Left cardiac atrium (tissue), 4 donors: ENCODE measurements at places on chromosomes 7 and 10.
A peak's percentile ranks its signal among the peaks of the same experiment; 100 is the strongest.

GRCh38 chr7:158061026-158061630 is 526.5 kb downstream of the PTPRN2 start:
- DNase-seq = no peak

DNA sequence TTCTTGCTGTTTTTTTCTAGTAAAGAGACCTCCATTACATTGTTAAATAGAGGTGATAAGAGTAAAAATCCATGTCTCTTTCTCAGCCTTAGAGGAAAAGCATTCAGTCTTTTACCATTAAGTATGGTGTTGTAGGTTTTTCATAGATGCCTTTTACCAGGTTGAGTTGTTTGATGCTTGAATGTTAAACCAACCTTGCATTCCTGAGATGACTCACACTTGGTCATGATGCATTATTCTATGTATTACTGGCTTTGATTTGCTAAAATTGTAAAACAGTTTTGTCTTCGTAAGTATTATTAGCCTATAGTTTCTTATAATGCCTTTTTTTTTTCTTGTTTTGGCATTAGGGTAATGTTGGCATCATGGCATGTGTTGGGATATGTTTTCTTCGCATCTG is 90.0 kb downstream of the ANKRD61 start:
- no peak for DNase-seq

- DNase-seq = peak; percentile 70
Observed at GRCh38 chr10:118958984-118959925, 70.3 kb upstream of the NANOS1 start.

DNA sequence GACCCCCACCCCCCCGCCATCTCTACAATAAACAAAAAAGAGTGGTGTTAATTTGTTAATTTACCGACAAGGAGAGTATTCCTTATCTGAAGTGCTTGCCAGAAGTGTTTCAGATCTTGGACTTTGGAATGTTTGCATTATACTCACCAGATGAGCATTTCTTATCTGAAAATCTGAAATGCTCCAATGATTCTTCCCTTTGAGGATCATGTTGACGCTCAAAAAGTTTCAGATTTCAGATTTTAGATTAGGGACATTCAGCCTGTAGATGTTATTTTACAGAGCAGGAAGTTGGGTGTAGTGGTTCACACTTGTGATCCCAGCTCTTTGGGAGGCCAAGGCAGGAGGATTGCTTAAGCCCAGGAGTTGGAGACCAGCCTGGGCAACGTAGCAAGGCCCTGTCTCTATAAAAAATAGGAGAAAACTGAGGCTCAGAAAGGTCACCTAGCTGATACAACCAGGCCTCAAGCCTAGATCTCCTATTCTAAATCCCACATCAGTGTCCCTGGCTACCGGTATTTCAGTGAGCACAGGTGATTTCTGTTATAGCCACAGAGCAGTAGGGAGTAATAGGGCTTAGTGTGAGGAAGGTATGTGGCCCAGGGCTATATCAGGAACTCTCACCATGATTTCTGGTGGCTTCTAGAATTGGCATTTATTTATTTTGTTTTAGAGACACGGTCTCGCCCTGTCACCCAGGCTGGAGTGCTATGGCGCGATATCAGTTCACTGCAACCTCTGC is 35.4 kb downstream of the TMEM120A start:
- no peak for DNase-seq

GRCh38 chr10:52172581-52172980 is 141.5 kb upstream of the DKK1 start:
- no peak for DNase-seq

- DNase-seq = no peak
Observed at GRCh38 chr10:124151466-124152095, 58.2 kb upstream of the CHST15 start.

DNA sequence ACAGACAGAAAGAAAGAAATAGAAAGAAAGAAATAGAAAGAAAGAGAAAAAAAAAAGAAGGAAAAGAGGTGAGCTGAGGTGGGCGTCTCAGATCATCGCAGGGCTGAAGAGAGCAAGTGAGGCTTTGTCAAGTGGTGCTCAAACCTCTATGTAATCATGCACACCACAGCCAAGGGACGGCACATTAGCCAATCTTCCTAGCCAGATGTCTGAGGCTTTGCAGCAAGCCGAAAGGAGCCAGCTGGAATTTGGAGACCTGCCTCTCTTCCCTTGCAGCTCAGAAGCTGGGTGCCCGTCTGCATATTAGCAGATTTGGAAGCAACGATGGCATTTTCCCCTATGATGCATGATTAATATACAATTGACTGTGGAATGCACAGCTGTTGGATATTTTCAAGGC is 52.5 kb downstream of the ADRA2A start:
- DNase-seq = no peak

- DNase-seq = no peak
Observed at GRCh38 chr7:151885202-151885580, 8.3 kb upstream of the PRKAG2 start.

DNA sequence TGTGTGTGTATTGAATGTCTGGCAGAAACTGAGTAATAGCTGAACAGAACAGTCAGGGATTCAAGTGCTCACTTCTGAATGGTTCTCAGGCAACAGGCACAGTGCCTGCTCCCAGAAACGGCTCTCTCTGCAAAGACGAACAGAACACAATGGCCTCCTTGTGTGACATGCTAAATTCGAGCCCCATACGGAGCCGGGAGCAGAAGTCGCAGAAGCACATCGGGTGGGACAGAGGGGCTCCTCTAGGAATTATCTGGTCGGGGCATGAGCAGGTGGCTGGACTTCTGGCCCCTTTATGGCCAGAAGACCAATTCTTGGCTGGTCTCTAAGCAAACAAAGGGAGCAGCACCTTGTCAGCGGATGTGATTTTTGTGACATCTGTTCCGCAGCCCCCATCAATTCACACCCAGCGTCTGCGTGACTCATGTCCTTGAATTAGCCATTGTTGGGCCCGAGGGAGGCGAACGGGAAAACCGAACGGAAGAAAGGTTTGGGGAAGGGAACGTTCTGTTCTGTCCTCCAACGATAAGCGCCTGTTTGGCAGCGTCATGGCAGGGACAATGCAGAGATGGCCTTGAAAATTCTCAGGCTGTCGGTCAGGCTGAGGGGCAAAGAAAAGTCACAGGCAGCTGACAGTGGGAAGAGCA is 47.3 kb upstream of the NPTX2 start:
- peak; percentile 22 for DNase-seq

- DNase-seq = no peak
Observed at GRCh38 chr10:112471878-112472487, 25.0 kb downstream of the VTI1A start.

- DNase-seq = no peak
Observed at GRCh38 chr10:129042776-129043595, 424.1 kb upstream of the MGMT start.

GRCh38 chr10:90399782-90400181 is 458.1 kb downstream of the HTR7 start:
- DNase-seq = no peak

GRCh38 chr10:22230158-22230833 is 12.5 kb upstream of the EBLN1 start:
- no peak for DNase-seq

- DNase-seq = no peak
Observed at GRCh38 chr10:59287587-59288255, 74.6 kb downstream of the FAM13C start.
